ENCODE measurements at places on chromosomes 12 and 14.

- DNase-seq = no peak
Measured at GRCh38 chr12:119940897-119941296, 48.1 kb upstream of the BICDL1 start.

DNA sequence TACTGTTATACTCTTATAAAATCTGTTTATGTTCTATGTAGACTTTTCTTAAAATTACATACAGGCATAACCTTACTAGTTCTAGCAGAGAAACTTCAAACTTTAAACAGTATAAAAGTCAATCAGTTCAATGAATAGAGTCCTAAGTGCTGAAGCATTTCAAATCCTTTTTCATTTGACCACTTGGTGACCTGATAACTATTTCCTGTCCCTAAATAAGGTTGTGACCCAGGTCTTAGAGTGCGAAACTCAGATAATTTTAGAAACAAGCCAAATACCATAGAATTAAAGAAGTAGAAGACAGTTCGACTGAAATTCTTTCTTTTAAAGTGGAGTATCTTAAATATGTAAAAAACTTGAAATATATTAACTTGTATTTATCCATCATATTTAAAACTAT is 96.2 kb upstream of the ALX1 start:
- DNase-seq = no peak

GRCh38 chr12:12482959-12483358 is 79.7 kb downstream of the DUSP16 start:
- no peak for DNase-seq

GRCh38 chr12:70936203-70936813 is 15.8 kb upstream of the PTPRR start:
- no peak for DNase-seq

DNA sequence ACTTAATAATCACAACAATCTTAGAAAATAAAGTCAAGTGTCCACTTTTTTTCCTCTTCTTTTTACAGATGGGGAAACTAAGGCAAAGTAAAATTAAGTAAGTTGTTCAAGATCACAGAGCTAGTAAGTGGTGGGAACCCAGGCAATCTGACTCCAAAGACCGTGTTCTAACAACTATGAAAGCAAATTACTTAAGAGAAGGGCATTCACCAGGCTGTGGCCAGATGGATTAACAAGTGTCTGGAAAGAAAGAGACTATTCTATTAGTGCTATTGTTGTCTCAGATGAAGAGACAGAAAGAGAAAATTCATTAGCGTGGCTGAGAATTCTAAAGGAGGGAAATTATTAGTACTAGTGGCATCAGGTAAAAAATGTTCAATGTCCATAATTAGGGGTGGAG is 48.5 kb downstream of the FGD6 start:
- DNase-seq = no peak

GRCh38 chr12:2960390-2960956 is 1.3 kb downstream of the TEAD4 start:
- DNase-seq = peak; percentile 32

GRCh38 chr14:30194741-30195148 is 267.1 kb upstream of the PRKD1 start:
- no peak for DNase-seq

- peak; percentile 68 for DNase-seq
Measured at GRCh38 chr14:60753264-60754119, 18.9 kb downstream of the MNAT1 start.

DNA sequence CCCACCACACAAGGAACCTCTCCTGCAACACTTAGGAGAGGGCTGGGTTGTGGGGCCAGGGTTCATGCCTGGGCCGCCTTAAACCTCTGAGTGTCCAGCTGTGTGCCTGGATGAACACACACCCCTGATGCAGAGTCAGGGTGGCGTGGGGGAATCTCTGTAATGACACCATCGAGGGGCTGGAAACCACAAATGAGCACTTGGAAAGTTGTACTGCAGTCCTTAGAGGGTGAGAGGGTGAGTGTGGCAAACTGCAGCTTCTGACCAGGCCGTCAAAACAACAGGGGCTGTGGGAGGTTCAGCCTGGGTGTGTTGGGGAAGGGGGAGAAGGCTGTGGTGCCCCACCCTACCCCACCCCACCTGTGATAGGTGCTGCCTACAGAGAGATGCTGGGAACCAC is 12.4 kb upstream of the KRT5 start:
- no peak for DNase-seq

All from stimulated activated CD4-positive, alpha-beta T cell treated with anti-CD3 and anti-CD28 coated beads, Interleukin-1b, Interleukin-23, amount 100 ng/mL, for 48 hours (primary cell).